Renal cortex interstitium (tissue), 15 donors: ENCODE measurements at places on chromosomes 5 and 9.

DNA sequence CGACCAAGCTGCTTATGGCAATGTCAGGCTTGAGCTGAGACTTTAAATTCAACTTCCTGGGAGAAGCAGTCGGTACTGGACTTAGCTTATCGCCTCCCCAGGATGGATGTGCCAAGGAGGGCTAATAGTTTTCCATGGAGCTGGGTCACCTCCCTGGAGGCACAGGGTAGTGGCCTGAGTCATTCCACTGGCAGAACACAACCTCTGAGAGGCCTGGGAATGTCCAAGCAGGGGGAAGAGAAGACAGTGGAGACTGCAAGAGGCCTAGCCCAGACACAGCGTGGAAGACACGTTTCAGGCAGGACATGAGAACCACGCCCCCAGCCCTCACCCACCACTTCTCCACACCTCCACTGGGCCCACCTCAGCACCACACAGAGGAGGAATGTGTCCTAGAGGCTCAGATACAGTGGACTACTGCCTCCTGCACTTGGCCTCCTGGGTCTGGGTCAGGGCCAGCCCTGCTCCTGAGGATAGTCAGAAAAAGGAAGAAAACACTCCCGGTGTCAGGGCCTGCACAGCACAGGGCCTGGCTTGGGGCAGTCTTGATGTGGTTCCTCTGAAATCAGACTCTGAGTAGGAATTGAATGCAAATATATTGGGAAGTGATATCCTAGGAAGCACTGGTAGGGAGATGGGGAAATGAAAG is 171.8 kb downstream of the FSTL4 start:
- no peak for DNase-seq

GRCh38 chr5:34618371-34619065 is 37.6 kb upstream of the RAI14 start:
- DNase-seq = no peak

DNA sequence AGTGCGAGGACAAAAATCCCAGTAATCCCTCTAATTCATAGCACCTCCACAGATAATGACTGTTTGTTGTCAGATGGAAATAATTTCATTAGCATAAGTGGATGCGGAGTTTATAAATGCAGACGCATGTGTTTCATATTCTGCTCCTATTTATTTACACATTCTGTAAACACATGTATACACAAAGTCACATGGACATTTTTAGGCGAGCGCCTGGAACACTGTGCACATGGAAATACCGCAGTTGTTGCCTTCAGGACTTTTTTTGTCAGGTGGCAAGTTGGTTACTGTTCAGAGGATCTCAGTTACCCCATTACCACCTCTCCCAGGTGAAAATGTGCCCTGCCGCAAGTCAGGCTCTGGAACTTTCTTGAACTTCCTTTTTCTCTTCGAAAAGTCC is 40.3 kb upstream of the FBP1 start:
- DNase-seq = no peak

GRCh38 chr9:137924761-137925369 is 47.3 kb downstream of the CACNA1B start:
- no peak for DNase-seq

GRCh38 chr5:2201832-2202231 is 319.1 kb upstream of the IRX4 start:
- DNase-seq = no peak

- DNase-seq = no peak
Observed at GRCh38 chr9:89721971-89722530, 117.2 kb downstream of the GADD45G start.

DNA sequence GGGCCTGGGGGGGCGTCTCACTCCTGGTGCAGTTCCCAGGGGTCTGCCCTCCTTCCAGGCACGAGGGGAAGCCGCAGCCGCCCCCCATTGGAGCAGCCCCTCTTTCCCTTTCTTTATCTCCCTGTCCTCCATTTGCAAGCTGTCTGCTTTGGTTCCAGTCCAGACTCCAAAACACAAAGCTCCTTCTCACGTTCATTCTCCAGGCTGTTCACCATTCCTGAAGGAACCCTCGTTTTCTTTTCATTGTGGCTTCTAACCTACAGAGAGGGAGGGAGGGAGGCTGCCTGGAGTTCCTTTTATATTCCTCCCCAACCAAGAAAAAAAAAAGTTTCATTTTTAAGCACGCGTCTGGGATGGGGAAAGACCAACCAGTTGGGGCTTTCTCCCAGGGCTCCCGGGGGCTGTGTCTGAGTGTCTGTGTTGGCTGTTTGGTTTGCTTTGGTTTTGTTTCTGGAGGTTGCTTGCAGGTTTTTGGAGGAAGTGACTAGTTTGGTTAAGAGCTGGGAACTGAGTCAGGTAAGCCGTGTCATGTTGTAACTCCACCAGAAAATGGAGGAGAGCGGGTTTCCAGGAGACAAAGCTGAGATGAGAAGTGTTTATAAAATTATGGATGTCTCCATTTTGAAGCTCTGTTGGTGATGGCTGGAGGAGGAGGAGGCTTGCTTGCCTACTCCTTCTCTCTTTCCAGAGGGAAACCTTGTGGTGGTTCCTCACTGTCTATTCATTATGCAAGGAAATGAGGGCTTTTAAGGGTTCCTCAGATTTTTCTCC is 1.6 kb downstream of the ZNF462 start:
- DNase-seq = peak; percentile 13

GRCh38 chr5:3594510-3595005 is 1.1 kb upstream of the IRX1 start:
- DNase-seq = no peak

- DNase-seq = no peak
Observed at GRCh38 chr5:122030251-122030650, 47.8 kb downstream of the LOX start.

- DNase-seq = no peak
Observed at GRCh38 chr9:738209-738915, 103.1 kb upstream of the DMRT1 start.

- DNase-seq = no peak
Observed at GRCh38 chr9:109652971-109653370, 127.0 kb upstream of the PALM2AKAP2 start.

GRCh38 chr9:136531904-136532798 is 13.7 kb downstream of the NOTCH1 start:
- no peak for DNase-seq

- DNase-seq = no peak
Observed at GRCh38 chr5:154479944-154480750, 2.1 kb upstream of the HAND1 start.

DNA sequence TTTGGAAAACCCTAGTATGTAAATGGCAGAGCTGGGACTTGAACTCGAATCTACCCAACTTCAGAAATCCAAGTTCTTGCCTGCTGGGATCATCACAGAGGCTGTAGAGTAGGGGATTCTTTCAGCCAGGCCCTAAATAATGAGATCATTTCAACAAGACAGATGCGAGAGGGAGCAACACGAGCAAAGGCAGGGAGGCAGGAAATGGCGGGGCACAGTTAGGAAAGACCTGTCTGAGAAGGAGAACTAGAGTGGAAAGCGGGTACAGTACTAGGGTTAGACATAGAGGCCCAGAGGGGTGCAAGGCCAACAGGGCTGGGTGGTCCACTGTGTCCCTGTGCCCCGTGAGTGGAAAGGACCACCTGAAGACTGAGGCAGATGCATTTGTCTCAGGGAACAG is 46.1 kb downstream of the MVB12B start:
- no peak for DNase-seq

DNA sequence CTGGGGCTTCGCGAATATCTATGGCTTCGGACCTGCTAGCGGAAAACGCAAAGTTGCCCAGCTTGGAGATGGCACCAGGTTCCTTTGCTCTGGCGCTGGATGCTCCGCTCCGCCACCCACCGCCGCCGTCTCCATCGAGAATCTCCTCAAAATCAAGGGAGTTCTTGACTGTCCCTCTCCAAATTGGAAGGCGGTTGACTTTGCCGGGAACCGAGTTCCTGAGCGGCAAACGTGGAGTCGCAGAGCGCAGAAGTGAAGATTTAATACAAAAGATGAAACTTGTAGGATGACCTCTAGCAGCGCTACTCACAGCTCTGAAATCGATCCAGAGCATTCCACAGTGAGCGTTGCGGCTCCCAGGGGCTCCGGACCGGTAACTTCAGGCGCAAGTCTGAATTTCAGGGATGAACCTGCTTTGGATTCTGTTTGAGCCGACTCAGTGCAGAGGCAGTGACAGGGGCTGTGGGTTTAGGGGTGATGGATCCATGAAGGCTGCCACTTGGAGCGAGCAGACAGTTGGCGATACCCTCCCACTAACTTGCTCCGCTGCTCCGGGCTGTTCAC is 1641.5 kb upstream of the C9orf72 start:
- DNase-seq = no peak

DNA sequence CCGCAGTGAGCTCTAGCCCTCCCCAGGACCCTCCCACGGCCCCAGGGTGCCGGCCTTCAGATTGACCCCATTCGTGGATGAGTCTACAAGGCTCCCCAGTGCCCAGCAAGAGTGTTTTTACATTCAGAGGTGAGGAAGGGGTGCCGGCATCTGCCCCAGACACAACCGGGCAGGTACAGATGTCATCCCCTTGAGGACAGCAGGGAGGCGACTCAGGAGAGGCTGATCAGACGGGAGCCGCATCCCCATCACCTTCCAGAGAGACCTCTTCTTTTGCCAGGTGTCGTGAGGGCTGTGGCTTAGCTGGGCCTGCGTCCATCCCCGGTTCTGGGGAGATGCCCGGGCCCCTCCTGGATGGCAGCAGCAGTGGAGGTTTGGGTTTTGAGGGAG is 4.3 kb upstream of the LRRC14B start:
- no peak for DNase-seq

DNA sequence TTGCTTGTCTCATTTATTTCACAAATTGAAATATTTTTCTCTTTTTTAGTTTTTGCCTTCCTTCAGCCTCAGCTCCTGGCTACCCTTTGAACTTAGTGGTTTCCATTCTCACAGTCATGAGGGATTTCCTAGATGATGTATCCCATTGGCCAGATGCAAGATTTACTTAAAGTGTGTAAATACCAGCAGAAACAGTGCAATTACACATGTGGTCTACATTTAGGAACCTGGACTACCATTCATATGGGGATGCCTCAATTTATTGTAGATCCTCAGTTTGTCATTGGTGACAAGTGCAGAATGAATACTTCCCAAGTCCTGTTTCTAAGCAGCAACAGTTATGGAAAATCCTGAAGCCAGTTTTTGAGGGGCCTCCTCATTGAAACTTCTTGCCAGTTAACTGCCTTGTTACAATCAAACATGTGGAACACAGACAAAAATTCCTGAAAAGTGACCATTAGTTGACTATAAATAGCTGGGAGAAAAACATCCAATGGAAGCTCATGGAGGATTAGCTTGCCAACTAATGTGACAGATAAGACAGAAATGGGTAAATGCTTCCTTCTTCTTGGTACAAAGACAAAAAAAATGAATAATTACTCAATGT is 113.6 kb upstream of the FER start:
- DNase-seq = no peak

DNA sequence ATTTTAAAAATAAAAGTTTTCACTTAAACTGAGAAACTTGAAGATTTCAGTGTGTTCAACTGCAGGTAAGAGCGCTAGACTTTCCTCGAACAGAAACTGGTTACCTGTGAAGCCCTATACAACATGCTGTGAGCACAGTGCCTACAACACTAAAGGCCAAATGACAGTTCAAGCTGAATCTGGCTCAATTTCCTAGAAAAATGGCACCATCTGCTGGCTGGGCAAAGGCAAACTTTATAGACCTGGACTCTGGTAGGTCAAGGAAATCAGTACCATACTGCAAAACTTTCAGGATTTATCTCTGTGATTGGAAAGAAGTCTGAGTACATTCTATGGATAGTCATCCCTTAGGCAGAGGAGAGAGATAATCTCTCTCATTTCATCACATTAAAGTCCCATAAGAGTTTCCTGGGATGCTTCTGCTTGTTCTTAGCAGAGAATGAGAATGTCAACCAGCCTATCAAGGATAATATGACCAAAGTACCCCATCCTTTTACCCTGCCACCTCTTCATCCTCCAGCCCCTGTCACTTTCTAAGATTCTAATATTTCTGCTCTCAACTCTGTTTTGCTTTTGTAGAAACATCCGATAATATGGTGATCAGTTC is 31.8 kb upstream of the FOXB2 start:
- no peak for DNase-seq

DNA sequence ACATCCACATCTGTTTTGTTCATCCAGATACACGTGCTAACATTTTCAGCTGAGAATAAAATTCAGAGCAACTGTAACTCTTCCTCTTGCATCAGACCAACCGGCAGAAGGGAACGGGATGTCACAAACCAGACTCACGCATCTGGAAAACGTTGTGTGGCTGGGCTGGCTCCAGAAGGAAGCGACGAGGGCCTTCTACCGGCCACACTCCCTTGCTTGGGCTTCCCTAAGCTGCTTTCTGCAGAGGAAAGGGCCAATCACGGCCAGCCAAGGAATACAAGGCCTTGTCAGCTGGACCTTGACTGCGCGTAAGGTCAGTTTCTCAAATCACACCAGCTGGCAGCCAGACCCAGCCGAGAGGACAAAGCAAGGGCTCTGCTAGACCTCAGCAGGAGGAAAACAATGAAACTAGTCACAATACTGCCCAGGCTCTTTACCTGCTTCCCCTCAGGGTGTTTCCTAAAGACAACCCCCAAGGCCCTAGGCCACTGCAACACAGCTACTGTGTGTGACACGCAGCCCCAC is 106.1 kb downstream of the THBS4 start:
- peak; percentile 80 for DNase-seq

- no peak for DNase-seq
Observed at GRCh38 chr9:77832639-77833038, 184.5 kb upstream of the GNA14 start.

DNA sequence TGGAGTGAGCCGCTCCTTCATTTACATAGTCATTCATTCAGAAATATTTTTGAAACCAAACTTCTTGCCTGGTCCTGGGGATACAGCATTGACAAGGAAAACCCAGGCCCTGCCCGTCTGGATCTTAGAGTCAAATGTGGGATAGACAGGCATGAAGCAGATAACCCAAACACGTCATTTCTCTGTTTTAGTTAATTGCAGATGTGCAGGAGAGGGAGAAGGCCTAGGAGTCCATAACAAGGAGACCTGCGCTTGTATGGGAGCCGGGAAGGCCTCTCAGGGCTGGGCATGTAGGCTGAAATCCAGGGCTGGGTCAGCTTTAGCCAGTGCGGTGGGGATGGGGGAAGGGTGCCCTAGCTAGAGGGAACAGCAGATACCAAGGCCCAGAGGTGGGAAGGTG is 43.3 kb downstream of the PRRX2 start:
- no peak for DNase-seq

DNA sequence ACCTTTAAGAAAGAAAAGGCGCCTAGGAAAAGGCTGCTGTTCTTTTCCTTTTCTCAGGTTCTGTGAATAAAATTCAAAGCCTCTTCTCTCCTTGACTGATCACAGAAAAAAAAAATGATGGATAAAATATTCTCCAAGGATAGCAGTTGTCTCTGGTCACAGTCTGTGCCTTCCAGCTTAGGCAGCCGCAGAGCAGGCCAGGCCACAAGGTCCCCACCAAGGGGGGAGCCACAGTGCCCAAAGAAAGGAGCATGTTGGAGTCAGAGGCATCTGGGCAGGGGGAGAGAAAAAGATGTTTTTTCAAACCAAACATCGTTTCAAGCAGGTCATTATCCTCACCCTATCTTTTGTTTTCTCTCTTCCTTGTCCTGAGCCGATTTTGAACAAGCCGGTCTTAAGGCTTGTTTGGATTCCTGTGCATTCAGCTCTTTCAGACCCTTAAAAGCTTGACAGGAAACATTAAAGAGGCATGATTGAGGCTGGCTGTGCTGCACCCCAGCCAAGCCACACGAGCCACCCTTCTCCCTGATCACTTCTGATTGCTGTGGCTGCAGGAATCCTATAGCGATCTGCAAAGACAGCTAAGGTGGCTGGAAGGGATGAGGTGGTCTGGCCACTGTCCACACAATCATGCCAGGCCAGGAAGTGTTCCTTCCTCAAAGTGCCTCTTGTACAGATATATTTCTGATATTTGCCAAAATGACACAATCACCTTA is 284.6 kb upstream of the TLE4 start:
- DNase-seq = no peak

GRCh38 chr5:87195104-87195591 is 72.5 kb upstream of the RASA1 start:
- no peak for DNase-seq
